Foreskin keratinocyte (primary cell): ENCODE measurements at places on chromosomes 16 and 17. TPM values are rescaled to one million over a fixed set of nuclear protein-coding genes. Genes with fewer than 3 reads are reported as not detected.

SSTR5 gene
- not detected in 2 replicates for total RNA-seq

SPATA20 gene
- 33.8 and 53.6 TPM in 2 replicates for total RNA-seq

GPR139 gene
- not detected in 2 replicates for total RNA-seq

CIBAR2 gene
- not detected in 2 replicates for total RNA-seq

CARHSP1 gene
- 209 and 212 TPM in 2 replicates for total RNA-seq

CLEC18B gene
- total RNA-seq = 0.18 and 0.20 TPM in 2 replicates

IRF8 gene
- total RNA-seq = not detected in 2 replicates

KRT9 gene
- total RNA-seq = 1.0 and 1.3 TPM in 2 replicates

ABCA5 gene
- total RNA-seq = 7.4 and 8.1 TPM in 2 replicates

GRB7 gene
- 15.6 and 16.2 TPM in 2 replicates for total RNA-seq

NKIRAS2 gene
- total RNA-seq = 17.1 TPM in 2 replicates

GJD3 gene
- not detected in 2 replicates for total RNA-seq

ABI3 gene
- not detected in 2 replicates for total RNA-seq

CCL14 gene
- not detected in 2 replicates for total RNA-seq

GUCY2D gene
- total RNA-seq = 0.49 TPM in 1 of 2 replicates, not detected in the other

METTL22 gene
- total RNA-seq = 20.7 and 21.8 TPM in 2 replicates

TP53TG3C gene
- not detected in 2 replicates for total RNA-seq

SNX11 gene
- 13.8 and 15.4 TPM in 2 replicates for total RNA-seq

CDRT15 gene
- total RNA-seq = not detected in 2 replicates

NPIPA2 gene
- total RNA-seq = 0.75 TPM in 1 of 2 replicates, not detected in the other

PABPN1L gene
- total RNA-seq = not detected in 2 replicates
